ENCODE measurements at places on chromosomes 1 and 21. TPM values are rescaled to one million over a fixed set of nuclear protein-coding genes. Genes with fewer than 3 reads are reported as not detected.

The ZNF648 gene
- total RNA-seq, result not detected

The CR1L gene
- not detected for total RNA-seq

The INSRR gene
- not detected for total RNA-seq

The KRTAP19-5 gene
- total RNA-seq, result not detected

The DCST1 gene
- not detected for total RNA-seq

The RGS18 gene
- not detected for total RNA-seq

The PAX7 gene
- not detected for total RNA-seq

The OR2AK2 gene
- not detected for total RNA-seq

The FCRL4 gene
- total RNA-seq, result not detected

The SLAMF6 gene
- not detected for total RNA-seq

The DIO1 gene
- not detected for total RNA-seq

The B4GALT3 gene
- 25.5 TPM for total RNA-seq

The C1orf141 gene
- total RNA-seq, result not detected

The FCRLA gene
- not detected for total RNA-seq

The ANKRD34A gene
- total RNA-seq, result not detected

The ERICH3 gene
- 0.17 TPM for total RNA-seq

The DYNLT4 gene
- total RNA-seq, result 1.7 TPM

The MATN1 gene
- total RNA-seq, result not detected

The C1QB gene
- total RNA-seq, result not detected

The TNFRSF8 gene
- total RNA-seq, result not detected

The ZNF670 gene
- total RNA-seq, result 8.3 TPM

The FGR gene
- not detected for total RNA-seq

The NDUFS5 gene
- 510 TPM for total RNA-seq

The TNFRSF18 gene
- total RNA-seq, result 0.50 TPM

The TTC24 gene
- not detected for total RNA-seq

The FAM3B gene
- 4.2 TPM for total RNA-seq

The POFUT2 gene
- 24.3 TPM for total RNA-seq

The GRHL3 gene
- 11.1 TPM for total RNA-seq

The TMCC2 gene
- 4.7 TPM for total RNA-seq

The NBPF4 gene
- not detected for total RNA-seq

The SELENBP1 gene
- 26.8 TPM for total RNA-seq

The APCS gene
- total RNA-seq, result not detected

The NTRK1 gene
- total RNA-seq, result not detected

The DCDC2B gene
- total RNA-seq, result not detected

The SPRR2B gene
- total RNA-seq, result not detected

The DPYD gene
- total RNA-seq, result 6.8 TPM

The MIXL1 gene
- not detected for total RNA-seq

The S100A16 gene
- 406 TPM for total RNA-seq

Measured in renal cortical epithelial cell (primary cell).